AG10803 (cell line): ENCODE measurements at places on chromosomes 7 and 10.
A peak's percentile ranks its signal among the peaks of the same experiment; 100 is the strongest.

GRCh38 chr7:36573066-36573465 is 151.2 kb downstream of the AOAH start:
- no peak for DNase-seq

DNA sequence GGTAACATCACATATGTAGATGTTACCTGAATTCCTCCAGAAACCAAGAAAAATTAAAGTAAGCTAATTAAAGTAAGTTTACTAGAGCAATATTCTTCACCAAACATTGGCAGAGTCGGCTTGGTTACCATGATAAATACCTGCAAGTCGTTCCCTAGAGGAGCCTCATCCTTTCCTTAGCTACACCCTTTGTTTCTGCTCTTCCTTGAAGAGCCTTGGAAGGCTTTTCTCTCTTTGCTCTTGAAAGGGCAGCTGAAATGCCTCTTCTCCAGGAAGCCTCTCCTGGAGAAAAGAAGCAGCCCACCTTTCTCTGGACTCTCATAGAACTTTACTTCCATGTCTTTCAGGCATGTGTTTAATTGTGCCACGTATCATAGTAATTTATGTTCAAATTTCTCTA is 34.9 kb upstream of the CALD1 start:
- DNase-seq, result no peak

- peak; percentile 41 for DNase-seq
Observed at GRCh38 chr10:96370584-96371157, 11.9 kb upstream of the OPALIN start.

DNA sequence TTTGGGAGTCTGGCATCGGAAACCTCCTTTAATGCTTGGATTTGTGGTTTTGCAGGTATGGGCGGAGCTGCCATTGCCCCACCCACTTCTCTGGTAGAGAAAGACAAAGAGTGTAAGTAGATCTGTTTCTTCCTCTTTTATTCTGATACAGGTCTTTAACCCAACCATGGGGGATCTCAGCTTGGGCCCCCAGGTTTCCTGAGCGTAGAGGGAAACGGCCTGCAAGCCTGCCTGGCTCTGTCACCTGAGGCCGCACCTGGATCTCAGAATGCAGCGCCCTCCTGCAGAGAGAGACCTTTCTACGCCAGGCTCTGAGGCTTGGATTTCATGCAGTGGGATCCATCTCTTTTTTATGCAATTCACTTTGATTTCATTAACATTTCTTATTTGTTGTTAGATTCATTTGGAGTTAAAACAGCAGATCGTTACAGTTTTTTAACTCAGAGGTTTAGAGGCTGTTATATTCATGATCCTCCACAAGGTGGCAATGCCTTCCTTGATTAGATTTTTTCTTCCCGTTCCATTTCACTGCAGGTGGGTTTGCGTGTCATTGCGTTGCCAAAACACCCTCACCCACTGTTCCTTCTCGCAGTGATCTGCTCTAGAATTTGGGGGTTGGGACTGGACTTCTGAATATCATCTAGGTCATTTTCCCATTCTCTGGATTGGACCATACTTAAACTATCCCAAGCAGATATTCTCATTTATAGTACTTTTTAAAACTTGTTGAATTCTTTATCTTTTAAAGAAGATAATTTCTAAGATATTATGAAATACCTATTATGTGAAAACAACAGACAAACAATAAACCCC is 20.0 kb downstream of the RBM17 start:
- peak; percentile 46 for DNase-seq

DNA sequence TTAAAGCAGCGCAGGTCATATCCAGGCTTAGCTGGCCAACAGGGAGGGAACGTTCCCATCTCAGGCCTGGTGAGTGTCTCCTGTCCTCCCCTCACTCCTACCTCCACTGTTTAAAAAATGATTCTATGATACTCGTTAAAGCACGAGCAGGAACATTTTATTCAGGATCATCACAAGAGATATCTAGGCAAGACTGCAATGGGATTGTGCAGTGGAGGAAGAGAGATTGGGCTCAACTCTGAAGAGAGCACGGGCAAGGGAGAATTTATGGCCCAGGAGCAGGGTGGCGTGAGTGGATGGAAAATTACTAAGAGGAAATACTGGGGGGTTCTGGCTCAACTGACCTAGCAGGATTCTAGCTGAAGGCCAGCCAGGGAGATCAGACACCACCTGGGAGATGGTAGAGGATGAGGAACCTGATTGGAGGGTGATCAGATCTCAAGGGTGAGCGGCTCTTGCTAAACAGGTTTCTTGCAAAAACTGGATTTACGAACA is 9.0 kb upstream of the HSPB1 start:
- no peak for DNase-seq

GRCh38 chr7:44294325-44295069 is 30.9 kb downstream of the CAMK2B start:
- DNase-seq, result no peak

DNA sequence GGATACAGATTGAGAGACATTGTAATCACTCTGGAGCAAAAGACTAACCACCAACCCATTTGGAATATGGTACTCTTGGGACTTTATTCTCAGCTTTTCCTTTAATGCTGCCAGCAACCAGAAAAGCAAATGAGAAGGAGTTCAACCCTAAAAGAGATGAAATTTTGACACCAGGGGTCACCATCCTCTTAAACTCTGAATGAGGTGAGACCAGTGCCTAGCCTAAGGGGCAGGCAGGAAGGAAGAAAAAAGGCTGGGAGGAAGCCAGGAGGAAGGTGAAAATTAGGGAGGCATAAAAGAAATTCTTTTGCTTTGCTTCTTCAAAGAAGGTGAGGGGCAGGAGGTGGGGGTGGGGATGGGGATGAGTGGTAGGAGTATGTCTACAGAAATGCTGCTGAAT is 135.8 kb downstream of the JAZF1 start:
- DNase-seq, result no peak

GRCh38 chr10:118735294-118735693 is 19.5 kb downstream of the CACUL1 start:
- no peak for DNase-seq

GRCh38 chr10:118840776-118841468 is 86.2 kb upstream of the CACUL1 start:
- DNase-seq, result no peak

DNA sequence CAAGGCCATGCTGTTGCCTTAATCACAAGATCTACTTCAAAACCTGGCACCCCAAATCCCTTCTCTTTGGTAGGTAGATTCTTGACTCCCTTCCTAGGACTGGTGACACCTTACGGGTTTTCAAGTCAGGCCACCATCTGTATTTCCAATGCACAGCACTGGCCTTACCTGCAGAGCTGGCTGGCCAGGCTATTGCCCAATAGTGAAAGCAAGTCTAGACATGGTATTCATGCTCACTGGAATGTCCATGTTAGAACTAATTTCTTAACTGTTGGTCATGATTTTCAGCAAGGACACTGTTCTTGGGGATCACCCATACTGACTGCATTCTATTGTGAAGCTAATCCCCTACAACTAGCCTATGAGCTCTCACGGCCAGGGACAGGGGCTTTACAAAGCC is 313.1 kb upstream of the RNF32 start:
- no peak for DNase-seq

GRCh38 chr7:90677486-90678404 is 81.6 kb downstream of the CDK14 start:
- no peak for DNase-seq

GRCh38 chr7:22920672-22921071 is 93.3 kb downstream of the HYCC1 start:
- DNase-seq, result peak; percentile 17

- DNase-seq, result no peak
Observed at GRCh38 chr7:158957921-158958491, 101.6 kb downstream of the DYNC2I1 start.

DNA sequence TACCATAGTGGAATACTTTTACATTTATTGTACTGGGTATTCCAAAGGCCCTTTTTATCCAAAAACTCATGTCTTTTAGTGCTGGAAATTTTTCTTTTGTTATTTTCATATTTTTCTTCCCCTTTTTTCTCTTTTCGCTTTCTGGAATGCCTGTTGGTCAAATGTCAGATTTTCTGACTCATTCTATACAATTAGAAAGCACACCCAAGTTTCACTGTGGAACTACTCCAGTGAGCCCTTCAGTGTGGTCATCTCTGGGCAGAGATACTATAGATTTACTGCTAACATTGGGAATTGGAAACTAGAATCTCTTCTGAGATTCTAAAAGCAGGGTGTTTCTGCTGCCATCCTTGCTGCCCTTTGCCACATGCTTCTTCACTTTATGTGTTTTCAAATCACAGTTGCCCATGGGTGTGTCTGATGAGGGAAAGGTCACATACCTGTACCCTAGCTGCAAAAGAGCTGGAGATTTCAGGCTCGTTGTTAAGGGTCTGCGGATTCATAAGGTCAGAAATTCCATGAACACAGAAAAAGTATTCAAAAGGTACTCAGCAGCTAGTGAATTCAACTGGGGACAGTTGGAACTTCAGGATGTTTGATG is 5.6 kb upstream of the WASL start:
- no peak for DNase-seq

DNA sequence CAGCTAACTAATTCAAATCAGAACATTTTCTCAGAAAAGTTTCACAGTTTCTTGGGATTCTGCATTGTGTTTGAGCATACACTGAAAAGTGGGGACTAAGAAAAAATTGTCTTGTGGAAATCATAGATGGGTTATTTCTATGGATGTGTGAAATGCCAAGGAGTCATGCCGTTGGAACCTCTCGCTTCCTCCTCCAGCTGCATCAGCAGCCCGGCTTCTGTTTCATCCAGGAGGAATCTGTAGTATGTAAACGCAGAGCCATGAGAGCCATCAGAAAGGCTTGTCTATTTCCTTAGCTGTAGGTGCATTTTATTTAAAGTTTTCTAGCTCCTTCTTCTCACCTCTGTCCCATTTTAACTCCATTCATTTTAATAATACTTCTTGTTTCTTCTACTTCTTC is 1144.1 kb downstream of the GATA3 start:
- peak; percentile 66 for DNase-seq

DNA sequence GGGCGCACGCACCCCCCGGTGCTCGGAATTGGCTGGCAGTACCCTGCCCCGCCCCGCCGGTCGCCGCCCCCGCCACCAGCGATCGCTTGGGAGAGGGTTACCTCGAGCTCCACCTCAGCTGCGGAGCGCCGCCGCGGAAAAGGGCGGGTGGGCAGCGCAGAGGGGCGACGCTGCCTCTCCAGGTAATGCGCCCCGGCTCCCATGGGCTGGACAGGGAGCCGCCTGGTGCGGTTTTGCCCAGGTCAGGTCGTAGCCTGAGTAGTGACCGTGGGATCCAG is 1.3 kb downstream of the PFKFB3 start:
- DNase-seq, result no peak

- no peak for DNase-seq
Observed at GRCh38 chr10:64080071-64080470, 558.9 kb downstream of the REEP3 start.

- DNase-seq, result no peak
Observed at GRCh38 chr7:85384392-85384791, 197.5 kb upstream of the SEMA3D start.

DNA sequence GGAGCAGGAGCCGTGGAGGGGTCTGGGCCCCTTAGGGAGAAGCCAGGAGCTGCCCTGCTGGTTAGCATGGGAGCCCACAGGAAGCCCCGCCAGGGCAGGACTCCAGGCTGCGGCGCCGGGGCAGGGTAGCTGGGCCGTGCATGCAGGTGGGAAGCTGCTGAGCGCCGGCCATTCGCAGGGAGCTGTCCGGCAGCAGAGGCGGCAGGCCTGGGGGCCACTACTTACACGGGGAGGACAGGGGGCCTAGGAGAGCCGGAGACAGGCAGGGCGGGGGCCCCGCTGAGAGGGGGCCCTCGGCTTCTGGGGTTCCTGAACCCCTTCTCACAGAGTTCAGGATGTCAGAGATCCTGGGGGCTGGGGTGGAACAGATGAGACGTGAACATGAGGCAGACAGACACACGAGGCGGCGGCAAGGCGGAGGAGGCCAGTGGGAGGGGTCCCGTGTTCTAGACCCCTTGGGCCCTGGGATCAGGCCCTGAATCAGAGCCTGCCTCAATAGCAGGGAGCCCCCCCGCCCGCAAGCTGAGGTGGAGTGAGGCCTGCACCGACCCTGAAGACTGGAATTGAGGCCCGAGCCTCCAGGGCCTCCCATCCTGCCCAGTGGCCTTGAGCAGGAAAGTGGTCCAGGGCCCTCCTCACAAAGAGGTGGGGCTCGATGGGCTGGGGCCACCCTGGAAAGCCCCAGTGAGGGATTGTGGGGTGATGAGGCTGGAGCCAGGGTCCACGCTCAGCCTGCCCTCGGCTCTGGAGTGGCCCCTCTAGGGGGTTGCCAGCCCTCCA is 28.0 kb downstream of the YKT6 start:
- no peak for DNase-seq

DNA sequence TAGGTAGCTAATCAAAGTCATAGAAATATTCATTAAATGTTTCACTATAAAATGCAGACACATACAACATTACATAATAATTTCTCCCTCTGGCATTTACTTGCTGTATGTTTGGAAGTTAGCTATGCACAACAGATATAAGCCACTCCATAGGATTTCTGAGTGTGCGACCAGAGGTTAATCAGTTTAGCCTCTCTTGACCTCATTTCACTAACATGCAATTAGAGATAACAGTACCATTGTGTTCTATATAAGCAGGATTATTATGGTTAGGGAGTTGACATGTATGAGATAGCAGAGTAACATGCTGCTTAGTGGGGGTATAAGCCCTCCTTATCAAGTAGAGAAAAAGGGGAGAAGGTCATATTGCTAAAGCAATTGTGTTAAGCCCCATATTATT is 26.4 kb downstream of the GLUD1 start:
- no peak for DNase-seq

GRCh38 chr7:105473163-105473562 is 48.9 kb downstream of the PUS7 start:
- peak; percentile 93 for DNase-seq

DNA sequence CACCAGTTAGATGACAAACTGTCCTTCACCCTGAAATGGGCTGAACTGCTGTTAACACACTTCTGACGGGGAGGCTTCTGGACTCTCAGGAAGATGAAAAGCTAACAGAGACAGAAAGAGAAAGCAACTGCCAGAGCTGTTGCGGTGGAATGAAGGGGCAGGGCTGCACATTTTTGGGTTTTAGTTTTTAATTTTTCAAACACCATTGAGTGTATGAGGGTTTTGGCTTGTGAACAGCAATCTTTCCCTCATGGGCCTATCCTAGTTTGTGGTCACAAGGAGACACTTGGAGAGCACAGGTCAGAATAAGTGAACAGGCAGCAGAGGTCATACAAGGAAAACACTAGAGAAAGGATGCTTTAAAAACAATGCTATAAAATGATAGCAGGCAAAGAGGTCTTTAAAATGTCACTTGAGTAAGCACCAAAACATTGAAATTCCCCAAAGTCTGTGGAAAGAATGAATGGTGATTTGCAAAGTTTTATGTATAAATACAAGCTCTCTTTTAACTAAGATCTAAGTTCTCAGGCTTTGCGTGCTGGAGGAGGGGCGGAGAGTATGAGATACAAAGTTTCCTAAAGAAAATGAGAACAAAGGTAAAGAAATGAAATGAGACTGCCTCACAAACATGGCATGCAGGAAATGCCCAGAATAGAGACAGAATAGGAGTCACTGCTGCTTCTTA is 101.4 kb upstream of the GLI3 start:
- DNase-seq, result peak; percentile 94

GRCh38 chr7:146232604-146233003 is 116.0 kb downstream of the CNTNAP2 start:
- no peak for DNase-seq

GRCh38 chr7:99002827-99003212 is 124.5 kb downstream of the TRRAP start:
- no peak for DNase-seq

- DNase-seq, result no peak
Observed at GRCh38 chr10:128042131-128042610, 84.1 kb downstream of the MKI67 start.
